ENCODE measurements at places on chromosomes 1 and 21.

DNA sequence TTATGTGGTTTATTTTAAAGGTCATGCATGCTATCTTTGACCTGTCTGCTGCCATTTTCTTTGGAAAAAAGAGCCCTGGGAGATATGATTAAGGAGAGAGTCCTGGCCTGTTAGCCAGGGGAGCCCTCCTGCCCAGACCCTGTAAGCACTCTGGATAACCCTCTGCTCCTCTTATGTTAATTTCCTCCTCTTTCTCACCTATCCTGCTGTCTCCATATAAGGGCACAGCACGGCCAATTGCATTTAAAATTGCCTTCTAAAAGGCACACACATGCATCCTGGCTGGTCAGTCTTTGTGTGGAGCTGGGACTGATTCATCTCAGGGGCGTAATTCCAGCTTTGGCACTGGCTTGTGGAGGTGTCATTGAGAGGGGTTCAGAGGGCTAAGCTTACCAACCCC, 158.9 kb downstream of the ST6GALNAC5 start:
- no peak for DNase-seq

DNA sequence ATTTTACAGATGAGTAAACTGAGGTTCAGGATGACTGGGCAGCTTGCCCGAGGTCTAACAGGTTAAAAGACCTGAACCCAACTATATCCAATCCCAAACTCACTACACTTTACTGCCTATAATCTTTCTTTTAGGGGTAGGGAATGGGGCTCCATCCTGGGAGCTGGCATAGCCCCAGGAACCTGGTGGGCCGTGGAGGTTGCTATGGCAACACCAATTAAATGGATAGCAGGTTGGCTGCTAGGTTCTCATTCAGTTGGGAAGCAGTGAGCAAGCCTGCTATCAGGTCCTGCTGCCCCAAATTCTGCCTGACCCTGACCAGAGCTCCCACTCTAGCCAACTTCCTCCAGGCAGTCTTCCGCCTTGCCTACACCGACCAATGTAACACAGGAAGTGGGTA, 40.9 kb downstream of the LRP8 start:
- no peak for DNase-seq

GRCh38 chr21:18443085-18443484, 39.5 kb upstream of the TMPRSS15 start:
- DNase-seq: no peak

DNA sequence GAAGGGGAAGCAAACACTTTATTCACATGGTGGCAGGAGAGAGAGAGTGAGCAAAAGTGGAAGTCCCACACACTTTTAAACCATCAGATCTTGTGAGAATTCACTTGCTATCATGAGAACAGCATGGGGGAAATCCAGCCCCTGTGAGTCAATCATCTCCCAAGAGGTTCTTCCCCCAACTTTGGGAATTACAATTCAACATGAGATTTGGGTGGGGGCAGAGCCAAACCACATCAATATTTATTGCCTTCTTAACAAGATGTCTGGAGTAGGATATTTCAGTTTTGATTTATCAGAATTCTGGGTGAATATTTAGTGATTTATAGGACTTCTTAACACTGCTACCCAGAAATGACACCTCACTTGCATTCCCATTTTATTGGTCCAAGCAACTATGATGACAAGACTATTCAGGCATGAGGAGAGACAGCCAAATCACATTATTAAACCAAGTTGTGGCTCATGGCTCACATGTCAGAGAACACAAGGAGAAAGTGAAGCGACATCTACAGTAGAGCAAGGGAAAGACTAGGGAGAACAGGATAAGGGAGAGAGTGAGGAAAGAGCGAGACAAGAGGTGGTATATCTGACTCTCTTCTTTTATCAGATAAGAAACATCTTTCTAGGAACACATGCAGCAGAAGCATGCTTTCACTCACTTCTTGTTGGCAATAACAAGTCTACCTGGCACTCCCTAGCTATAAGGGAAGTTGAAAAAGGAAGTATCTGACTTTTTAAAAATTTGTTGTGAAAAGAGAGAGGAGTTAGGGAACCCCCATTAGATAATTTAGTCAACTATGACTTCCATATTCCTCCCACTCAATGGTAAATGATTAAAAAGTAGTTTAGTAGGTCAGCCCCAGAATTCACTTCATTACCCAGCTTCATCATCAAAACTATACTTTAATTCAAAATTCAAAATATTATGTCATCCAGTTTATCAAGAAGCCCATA, 36.6 kb upstream of the PTPRC start:
- DNase-seq: no peak

DNA sequence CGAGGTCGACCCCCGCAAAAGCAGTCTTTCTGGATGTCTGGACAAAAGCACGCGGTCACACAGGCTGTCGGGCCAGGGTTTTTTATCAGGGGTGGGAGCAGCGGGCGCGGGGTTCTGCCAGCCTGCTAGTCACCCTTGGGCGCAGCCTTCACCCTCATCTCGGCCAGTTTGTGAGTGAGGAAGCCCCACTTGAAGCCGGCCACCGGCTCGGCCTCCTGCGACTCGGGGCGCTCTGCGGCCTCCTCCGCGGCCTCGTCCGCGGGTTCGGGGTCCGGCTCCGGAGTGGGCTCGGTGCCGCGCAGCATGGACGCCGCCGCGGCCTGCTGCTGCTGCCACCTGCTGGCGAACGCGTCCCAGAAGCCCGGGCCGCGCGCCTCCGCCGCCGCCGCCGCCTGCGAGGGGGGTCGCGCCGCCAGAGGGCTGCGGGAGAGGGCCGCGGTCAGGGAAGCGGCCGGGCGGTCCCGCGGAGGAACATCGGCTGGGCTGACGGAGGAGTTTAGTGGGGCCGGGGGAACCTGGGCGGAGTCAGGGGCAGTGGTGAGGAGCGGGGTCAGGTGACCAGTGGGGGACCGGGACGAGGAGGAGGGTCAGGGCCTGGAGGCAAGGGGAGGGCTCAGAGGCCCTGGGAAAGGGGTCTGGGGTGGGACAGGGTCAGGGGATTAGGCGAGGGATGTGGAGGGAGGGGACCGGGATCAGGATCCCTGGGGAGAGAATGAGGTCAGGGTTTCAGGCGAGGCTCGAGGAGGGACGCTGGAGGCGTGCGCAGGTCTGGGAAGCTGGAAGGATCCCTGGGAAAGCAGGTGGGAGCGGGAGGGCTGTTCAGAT, 4.5 kb downstream of the C1orf232 start:
- DNase-seq: no peak

GRCh38 chr1:7376676-7377075, 394.4 kb upstream of the VAMP3 start:
- no peak for DNase-seq

DNA sequence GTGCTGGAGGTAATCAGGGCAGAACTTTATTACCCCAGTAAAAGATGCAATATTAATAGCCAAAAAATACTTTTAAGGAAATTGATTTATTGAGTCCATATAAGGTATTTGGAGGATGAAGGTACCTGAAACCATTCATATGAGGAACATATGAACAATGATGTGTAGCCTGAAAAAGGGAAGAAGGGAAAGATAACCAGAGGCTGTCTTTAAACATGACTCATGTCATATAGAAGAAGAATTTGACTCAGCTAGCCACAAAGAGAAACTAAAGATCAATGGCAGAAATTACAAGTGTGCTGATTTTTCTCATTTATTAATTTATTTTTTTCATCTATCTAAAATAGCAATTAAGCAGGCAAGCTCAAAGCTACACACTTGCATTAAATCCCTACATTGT, 136.2 kb upstream of the DUSP10 start:
- DNase-seq: no peak

DNA sequence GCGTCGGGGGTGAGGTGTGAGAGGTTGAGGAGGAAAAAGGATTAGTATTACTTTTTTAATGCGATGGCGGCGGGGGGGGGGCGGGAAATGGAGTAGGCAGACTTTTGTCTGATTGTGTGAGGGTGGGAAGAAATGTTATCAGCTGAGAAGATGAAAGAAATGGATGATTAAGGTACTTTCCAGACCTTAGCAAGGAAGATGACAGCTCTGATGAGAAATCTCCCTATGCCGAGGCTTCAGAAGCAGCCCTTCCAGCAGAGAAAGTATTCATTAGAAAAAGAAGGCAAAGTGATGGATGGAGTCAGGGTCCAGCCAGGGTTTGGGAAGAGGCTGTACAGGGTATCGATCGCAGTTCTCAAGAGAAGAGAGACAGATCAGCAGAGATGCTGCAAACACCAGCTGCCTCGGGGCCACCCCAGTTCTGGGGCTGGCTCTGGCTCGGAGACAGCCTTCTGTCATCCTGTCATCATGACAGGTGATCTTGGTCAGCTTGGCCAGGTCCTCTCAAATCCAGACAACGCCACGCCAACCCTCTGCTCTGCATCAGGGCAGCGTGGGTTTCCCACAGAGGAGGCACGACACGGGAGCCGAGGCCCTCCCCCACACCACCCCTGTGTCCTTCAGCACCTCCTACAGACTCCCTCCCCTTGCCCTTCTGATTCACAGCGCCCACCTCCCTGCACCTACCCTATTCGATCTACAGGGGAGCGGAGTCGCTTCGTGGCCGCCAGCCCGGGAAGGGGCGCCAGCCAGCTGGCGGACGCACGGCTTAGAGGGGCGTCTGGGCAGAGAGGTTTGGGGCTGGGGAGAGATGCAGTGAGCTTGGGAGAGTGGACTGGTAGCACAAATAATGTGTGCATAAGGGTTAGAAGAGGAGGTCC, 674 bp upstream of the ATXN7L2 start:
- no peak for DNase-seq

GRCh38 chr1:67110352-67110751, 24.4 kb downstream of the C1orf141 start:
- DNase-seq: no peak

DNA sequence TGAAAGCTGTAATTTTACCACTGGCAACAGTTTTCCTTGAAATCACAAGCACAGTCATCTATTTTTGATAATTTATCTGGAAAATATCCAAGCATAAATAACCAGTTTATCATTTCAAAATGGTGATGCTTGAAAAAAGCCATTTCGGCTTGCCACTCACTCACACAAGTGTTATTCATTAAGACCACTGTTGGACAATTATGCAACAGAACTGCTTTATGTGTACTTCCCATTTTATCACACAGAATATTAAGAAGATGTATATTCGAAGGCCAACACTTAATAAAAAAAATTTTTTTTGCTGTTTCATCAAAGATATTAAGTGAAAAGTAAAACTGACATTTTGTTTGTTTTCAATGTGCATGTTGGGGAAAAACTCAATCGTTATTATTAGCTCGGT, 62.3 kb downstream of the EIF4G3 start:
- DNase-seq: no peak

DNA sequence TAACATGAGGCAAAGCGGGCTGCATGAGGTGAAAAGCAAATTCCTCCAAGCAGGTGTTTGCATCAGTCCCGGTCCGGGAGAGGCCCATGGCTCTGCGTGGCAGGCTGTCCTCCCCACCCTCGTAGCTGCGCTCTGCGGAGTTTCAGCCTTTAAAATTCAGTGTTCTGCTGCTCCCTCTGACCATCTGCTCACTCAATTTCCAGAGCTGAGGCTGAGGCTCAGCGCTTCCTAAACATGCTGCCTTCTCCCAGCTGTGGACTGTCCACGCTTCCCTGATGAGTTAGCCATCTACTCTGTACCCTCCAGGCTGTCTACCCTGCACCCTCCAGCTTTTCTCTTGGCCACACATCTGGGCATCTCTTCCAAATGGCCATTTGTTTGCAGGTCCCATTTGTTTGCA, 87.7 kb downstream of the KCNJ6 start:
- no peak for DNase-seq

GRCh38 chr1:70745199-70745598, 302.4 kb downstream of the PTGER3 start:
- DNase-seq: no peak

GRCh38 chr1:16405441-16405840, 31.8 kb downstream of the SPATA21 start:
- DNase-seq: no peak

DNA sequence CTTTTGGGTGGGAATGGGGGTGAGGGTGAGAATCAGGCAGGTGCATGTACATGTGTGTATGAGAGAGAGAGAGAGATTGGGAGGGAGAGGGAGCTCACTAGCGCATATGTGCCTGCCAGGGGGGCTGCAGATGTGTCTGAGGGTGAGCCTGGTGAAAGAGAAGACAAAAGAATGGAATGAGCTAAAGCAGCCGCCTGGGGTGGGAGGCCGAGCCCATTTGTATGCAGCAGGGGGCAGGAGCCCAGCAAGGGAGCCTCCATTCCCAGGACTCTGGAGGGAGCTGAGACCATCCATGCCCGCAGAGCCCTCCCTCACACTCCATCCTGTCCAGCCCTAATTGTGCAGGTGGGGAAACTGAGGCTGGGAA, 95.0 kb downstream of the EPHB2 start:
- no peak for DNase-seq

DNA sequence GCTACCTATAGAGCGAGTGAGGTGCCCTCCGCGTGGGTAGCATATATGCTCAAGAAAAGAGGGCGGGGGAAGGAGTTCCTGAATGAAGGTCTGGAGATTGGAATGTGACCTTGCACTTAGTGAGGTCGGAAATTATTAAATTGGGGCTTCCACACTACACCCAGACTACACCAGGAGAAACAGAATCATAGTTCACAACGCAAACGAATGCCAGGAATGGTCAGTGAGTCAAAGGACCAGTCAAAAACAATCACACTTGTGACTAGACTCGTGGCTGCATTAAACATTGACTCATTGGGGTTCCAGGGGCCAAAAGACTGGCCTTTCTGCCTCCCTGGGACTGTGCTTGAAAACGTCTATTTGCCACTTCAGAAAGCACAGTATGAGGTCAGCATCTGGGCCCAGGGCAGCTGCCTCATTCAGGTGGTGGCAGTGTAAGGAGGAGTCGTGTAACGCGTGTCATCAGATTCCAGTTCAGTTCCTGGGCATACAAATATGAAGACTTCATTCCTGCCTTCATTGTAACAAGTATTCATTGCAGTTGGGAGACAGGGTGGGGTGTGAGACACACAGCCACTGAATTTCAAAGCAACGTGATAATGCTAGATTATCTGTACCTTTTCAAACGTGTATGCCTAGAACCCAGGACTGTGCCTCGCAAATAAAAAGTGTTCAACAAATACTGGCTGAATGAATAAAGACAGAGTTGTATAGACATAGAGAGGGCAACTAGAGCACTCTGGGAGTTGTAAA, at the start of gene YOD1:
Gene YOD1, minus strand, starts transcription at position 18 of the 753 bp plus-strand sequence. CDS start 178 bp downstream, outside the sequence.
- DNase-seq: peak; percentile 61

- DNase-seq: no peak
Measured at GRCh38 chr1:236417336-236417735, 23.2 kb downstream of the EDARADD start.

GRCh38 chr1:220527279-220527907, 543 bp upstream of the MARK1 start:
- no peak for DNase-seq
